Cerebellum (tissue), 4 donors: ENCODE measurements at places on chromosomes 4 and X.

GRCh38 chr4:139950568-139950967 lies 203.4 kb downstream of the MAML3 start:
- no peak for DNase-seq

DNA sequence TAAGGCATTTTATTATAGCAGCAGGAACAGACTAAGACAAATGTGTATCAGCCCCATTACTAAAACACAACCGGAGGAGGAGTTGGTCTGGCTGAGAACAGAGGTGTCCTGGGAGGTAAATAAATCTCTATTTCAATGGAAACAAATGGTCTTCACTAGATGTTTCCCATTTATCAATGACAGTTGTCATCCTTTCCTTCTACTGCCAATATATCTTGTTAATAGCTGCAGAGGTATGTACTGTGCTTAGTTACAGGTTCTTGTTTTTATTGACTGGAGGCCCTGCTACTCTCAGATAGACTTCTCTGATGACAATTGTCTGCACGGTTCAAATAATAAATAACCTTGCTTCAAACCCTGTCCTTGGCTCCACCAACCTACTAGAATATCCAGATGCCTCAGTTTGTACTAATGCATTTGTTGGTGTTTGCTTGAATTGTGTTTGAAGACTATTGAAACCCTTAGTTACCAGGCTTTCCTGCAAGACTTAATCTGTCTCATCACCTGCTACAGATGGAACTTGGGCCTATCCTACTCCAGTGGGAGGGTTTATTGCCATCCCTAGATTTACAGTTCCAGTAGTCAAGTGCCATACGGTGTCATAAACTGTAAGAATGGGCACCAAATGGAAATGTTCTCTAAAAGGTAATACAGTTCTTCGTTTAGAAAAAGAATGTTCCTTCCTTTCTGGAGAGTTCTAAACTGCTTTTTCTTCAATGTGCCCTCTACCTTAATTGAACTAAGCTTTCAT lies 29.8 kb upstream of the HPGDS start:
- DNase-seq = no peak

DNA sequence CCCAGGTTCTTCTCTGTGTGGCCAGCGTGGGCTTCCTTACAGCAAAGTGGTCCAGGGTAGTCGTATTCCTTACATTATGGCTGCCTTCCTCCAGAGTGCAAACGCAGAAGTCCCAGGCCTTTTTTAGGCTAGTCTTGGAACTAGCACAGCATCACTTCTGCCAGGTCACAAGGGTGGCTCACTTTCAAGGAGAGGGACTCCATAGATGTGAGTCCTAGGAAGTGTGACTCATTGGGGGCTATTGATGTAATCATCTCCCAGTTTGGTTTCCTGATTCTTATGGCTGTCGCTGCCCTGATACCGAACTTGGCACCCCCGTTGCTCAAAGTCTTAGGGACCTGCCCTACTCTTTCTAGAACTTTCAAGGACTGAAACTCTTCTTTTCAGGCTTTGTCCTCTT lies 140.0 kb downstream of the DCK start:
- DNase-seq = no peak

DNA sequence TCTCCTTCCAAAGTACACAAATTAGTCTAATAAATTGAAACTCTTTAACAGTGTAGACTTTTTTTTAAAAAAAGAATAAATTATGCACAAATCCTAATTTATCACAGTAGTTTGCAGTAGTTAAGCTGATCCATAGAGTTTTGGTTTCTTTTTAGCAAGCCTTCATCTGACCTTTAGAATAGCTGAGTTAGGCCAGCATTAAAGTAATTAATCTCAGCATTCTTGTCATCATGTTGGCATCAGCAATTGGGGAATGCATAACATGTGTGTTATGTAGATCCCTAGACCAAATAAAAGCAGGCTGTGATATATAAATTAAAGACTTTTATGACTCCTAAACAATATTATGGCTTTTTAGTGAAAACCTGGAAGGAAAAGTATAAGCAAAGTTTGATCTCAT lies 426.5 kb upstream of the PABPC4L start:
- no peak for DNase-seq

DNA sequence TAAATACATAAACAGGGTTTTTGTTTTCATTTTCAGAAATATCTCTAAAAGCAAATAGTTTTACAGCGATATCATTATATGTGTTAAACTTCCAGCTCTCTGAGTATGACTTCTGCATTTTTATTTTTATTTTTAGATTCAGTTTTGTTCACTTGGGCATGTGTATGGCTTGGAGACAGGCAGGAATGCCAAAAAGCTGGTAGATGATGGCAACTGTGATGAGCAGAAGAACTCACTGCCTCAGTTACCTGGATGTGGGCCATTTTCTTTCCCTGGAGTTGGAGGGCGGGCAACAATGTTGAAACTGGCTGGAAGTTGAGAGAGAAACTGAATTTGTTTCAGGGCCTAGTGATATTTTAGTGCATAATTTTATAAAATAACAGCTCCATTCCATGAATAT lies 266.4 kb downstream of the ARHGAP24 start:
- peak; percentile 25 for DNase-seq

- DNase-seq = no peak
Observed at GRCh38 chrX:84168095-84168494, 19.9 kb downstream of the RPS6KA6 start.

DNA sequence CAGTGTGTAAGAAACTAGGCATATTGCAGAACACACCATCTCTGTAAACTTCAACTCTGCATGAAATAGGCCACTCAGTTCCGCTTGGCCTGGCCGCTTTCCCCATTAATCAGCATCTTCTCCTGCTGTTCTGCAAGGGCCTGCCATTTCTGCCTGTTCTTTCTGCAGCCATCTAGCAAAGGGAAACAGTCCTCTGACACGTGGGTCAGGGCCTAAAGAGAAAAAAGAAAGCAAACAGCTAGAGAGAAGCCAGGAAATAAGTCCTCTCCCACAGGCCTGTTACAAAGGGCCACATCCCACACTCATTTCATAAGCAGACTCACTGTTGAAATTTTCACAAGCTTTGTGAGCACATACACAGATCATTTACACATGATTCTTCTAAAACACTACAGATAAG lies 130.1 kb downstream of the PDE5A start:
- peak; percentile 26 for DNase-seq

DNA sequence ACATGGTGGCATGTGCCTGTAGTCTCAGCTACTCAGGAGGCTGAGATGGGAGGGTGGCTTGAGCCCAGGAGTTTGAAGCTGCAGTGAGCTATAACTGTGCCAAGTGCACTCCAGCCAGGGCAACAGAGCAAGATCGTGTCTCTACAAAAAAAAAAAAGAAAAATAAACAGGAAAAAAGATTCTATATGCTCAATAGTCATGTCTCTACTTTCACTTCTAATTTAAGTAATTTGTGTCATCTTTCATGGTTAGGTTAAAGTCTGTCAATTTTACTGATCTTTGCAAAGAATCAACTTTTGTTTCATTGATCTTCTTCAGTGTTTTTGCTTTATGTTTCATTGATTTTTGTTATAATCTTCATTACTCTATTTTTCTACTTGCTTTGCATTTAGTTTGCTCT lies 106.2 kb upstream of the MAB21L2 start:
- no peak for DNase-seq
